Endothelial cell (in vitro differentiated cells): ENCODE measurements at places on chromosomes 6 and 20.

DNA sequence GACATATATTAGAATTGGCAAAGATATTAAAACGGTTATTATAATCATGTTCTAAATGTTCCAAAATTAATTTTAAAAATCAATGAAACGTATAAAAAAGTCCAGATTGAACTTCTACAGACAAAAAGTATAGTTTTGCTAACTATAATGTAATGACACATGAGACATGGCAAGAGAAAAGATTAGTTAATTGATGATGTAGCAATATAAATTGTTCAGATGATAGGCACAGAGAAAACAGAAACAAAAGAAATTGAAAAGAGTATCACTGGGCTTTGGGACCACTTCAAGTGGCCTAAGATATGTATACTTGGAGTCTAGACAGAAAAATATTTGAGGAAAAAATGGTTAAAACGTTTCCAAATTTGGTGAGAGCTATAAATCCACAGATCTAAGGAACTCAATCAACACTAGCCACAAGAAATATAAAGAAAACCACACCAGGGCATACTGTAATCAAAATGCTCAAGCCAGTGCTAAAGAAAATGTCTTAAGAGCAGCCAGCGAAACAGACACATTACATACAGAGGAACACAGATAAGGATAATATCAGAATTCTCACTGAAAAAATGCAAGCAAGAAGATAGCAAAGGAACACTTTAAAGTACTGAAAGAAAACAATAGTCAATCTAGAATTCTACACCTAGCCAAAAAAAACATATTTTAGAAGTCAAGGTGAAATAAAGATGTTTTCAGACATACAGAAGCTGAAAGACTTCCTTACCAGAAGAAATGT is 172.6 kb upstream of the FOXQ1 start:
- H3K27me3 ChIP-seq, result no peaks in the 10 kb centered on the region
- no peak overlapping the region for H3K4me3 ChIP-seq
- H3K36me3 ChIP-seq, result no peaks in the 10 kb centered on the region
- H3K27ac ChIP-seq, result no peak overlapping the region
- no peak for DNase-seq

DNA sequence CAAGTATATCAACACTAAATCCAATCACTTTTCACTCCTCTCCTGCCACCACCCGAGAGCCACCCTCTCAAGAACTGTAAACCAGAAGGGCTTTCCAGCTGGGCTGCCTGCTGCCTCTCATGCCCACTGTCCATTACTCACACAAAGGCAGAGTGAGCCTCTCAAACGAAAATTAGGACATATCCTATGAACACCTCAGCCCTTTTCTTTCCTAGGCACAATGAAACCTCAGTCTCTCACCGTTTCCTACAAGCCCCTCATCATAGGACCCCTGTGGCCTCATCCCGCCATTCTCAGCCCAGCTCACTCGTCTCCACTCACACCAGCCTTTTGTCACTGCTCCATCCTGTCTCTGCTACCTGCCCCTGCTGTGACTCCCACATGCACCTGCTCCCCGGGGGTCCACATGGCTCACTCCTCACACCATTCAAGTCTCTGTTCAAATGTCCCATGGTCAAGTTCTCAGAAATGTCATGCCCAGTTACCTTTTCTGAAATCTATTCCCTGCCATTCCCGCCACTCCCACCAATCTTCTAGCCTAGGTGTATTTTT is 7.4 kb downstream of the HLA-F start:
- H3K36me3 ChIP-seq, result no peaks in the 10 kb centered on the region
- H3K4me3 ChIP-seq, result no peak overlapping the region

- no peak for DNase-seq
- H3K4me1 ChIP-seq, result peaks cover 8% of the 10 kb centered on the region
- peaks cover 1% of the 10 kb centered on the region for H3K27me3 ChIP-seq
- no peak overlapping the region for H3K27ac ChIP-seq
- no peak overlapping the region for H3K4me3 ChIP-seq
These were observed 19.7 kb upstream of the SYNJ2 start for GRCh38 chr6:157961832-157962575.

GRCh38 chr6:81864124-81864523 is 111.6 kb upstream of the TENT5A start:
- H3K4me3 ChIP-seq, result no peak overlapping the region
- H3K4me1 ChIP-seq, result peaks cover 2% of the 10 kb centered on the region
- no peaks in the 10 kb centered on the region for H3K27me3 ChIP-seq
- H3K36me3 ChIP-seq, result no peaks in the 10 kb centered on the region
- H3K27ac ChIP-seq, result no peak overlapping the region
- DNase-seq, result no peak

DNA sequence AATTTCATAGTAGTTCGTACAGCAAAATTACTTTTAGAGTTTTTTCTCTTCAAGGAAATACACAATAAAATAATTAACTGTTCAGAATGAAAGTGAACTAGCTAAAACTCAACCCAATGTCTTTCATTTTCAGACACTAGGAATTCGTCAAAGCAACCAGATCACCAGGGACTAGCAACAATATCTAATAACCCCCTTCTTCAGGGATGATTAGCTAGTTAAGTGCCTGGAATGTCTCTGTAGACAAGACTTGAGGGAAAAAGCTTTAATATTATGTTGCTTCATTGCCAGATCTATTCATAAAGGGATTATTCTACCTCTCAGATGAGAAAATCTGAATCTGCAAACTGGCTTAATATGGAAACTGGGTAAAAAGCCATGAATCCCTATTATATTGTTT is 41.8 kb upstream of the OR14J1 start:
- H3K27ac ChIP-seq, result no peak overlapping the region
- no peaks in the 10 kb centered on the region for H3K36me3 ChIP-seq
- no peaks in the 10 kb centered on the region for H3K4me1 ChIP-seq
- peaks cover 1% of the 10 kb centered on the region for H3K27me3 ChIP-seq

GRCh38 chr6:93825950-93826349 is 406.6 kb upstream of the EPHA7 start:
- DNase-seq, result no peak
- no peaks in the 10 kb centered on the region for H3K4me1 ChIP-seq
- H3K36me3 ChIP-seq, result no peaks in the 10 kb centered on the region
- no peak overlapping the region for H3K4me3 ChIP-seq

- no peak overlapping the region for H3K27ac ChIP-seq
- peaks cover 5% of the 10 kb centered on the region for H3K36me3 ChIP-seq
- H3K4me3 ChIP-seq, result no peak overlapping the region
- no peak for DNase-seq
- H3K4me1 ChIP-seq, result peaks cover 32% of the 10 kb centered on the region
These were observed 16.5 kb downstream of the CARMIL1 start for GRCh38 chr6:25295651-25296050.

DNA sequence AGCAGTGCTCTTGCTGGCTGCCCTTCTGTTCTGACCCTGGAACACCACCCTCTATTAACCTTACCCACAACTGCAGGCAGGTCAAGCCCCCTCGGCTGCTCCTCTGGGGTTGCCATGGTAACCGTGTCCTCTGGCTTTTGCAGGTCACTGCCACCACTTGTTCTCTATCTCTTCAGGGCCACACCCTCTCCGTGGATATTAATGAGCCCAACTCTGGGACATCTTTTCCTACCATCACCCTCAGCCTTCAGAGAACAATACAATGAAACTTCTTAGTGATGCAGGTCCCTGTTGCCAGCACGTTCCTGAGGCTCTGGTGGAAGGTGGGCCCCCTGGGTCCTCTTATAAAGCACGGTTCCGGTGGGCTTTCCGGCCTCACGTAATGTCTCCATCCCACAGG is 30.8 kb upstream of the MICB start:
- H3K4me1 ChIP-seq, result peaks cover 11% of the 10 kb centered on the region
- no peaks in the 10 kb centered on the region for H3K27me3 ChIP-seq
- H3K27ac ChIP-seq, result no peak overlapping the region
